BE2C (cell line): ENCODE measurements at places on chromosomes 13 and 19.

GRCh38 chr13:33025220-33025744 is 9.1 kb downstream of the KL start:
- DNase-seq = no peak

DNA sequence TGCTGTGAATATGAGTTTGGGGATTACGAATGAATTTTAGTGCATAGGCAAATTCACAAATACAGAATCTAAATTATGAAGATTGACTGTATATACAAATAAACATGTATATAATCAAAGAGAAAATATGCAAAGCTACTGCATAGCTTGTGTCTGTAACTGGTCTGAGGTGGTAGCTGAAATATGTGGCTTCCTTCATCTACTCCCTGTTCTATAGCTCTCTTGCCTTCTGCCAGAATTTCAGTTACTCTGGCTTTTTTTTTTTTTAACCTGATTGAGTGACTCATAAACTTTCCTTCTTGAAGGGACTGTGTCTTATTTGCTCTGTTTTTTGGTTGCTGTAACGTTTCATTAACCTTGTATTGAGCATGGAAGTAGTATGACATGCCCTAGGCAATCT is 26.6 kb downstream of the DNAJC3 start:
- no peak for DNase-seq

DNA sequence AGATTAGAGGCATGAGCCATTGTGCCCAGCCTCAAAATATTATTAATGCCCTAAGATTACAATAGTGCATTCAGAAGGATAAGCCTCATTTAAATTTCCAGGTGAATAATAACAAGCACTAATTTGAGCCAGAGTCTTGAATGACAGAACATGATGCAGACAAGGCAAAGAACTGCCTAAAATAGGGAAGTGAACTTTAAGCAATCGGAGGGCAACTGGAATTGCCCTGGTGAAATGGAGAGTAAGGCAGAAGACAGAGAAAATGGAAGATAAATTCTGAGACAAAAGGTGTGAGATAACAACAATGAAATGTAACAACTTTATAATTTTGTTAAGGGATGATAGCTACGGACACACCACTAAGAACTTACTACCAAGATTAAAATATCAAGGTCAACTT is 199.9 kb downstream of the DIAPH3 start:
- no peak for DNase-seq

DNA sequence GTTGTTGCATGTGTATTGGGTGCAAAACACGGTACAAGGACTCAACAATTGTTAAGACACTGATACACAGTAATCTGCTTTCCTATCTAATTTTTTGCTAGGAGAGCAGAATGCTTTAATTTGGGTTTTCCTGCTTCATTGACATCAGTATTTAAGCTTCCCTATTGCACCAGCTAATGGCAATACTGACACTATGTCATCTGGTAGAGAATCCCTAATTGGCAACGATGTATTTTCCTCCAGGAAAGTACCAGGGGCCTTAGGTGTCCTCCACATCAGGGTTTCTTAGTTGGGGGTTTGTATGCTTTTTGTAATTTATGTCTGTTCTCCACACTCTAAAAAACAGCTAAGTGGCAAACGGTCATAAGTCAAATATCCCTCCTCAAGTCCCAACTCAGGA is 76.5 kb upstream of the FRY start:
- no peak for DNase-seq

DNA sequence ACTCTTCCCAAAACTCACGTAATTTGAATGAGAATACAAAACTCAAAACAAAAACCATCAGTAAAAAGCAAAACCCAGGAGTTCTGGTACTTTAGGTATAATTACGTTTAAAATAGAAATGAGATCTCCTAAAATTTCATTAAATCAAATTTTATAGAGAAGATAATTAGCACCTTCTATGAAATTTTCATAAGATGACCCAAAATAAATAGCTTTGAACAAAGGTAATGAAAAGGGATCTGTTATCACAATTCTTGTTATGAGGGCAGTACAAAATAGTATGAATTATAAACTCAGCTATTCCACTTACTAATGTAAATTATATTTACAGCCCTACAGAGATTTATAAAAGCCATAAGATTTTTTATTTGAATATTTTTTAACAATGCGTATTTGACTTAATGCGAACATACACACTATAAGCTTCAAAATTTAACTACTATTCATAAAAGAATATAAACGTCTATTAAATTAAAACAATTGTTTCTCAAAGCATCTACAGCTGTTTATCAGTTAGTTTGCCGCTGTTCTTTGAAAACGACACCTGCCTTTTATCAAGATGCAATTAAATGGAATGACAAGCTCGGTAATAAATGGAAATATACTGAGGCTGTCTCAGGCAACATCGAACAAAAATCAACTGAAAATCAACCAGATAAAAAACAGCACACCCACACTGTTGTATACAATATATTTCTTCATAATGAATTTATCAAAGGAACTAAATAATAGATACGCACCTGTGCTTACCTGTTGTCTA is 63.8 kb downstream of the KCNRG start:
- no peak for DNase-seq

DNA sequence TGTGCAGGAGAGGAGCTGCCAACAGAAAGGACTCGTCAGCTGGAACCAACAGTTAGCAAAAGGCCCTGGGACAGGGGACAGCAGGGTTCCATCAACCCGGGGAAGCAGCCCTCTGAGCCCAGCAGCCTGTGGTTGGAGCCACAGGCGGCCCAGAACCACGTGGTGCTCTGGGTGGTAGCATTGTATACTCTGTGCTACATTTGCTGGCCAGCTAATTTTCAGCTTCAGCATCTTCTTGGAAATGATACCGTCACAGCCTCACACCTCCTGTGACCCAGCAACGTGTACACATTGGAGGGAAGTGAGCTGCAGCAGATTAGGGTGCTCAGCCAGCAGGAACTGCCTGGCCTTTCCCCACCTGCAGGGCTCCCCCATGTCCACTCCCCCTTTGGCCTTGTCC is 13.1 kb upstream of the MTIF3 start:
- DNase-seq = no peak

GRCh38 chr13:104683789-104684188 is 1617.6 kb upstream of the SLC10A2 start:
- DNase-seq = no peak
